ENCODE measurements at places on chromosomes 3 and 15.

DNA sequence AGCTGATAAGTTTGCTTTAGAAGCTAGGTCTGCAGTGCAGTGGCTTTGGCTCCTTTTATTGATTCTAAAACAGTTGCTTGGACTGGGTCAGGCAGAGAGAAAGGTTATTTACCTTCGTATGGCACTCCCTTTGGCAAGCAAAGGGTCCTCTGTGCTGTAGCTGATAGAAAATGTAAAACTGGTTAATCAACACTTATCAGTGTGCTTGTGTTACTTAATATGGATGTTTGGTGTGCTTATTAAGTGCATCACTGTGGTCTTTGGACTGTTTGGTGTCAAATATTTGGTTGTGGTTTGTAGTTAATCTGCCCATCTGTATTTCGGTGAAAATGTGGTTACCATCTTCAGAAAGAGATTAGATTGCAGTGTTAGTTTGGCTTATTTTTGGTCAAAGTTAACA is 16.0 kb downstream of the UBE2E2 start:
- no peak for DNase-seq

DNA sequence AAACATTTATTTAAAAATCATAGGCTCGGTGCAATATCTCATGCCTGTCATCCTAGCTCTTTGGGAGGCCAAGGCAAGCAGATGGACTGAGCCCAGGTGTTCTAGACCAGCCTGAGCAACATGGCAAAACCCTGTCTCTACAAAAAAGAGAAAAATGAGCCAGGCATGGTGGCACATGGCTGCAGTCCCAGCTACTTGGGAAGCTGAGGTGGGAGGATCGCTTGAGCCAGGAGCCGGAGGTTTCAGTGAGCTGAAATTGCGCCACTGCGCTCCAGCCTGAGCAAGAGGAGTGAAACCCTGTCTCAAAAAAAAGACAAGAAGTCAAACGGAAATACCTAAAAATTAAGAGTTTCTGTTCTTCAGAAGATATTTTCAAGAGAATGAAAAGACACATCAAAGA is 122.3 kb downstream of the RSL24D1 start:
- no peak for DNase-seq

DNA sequence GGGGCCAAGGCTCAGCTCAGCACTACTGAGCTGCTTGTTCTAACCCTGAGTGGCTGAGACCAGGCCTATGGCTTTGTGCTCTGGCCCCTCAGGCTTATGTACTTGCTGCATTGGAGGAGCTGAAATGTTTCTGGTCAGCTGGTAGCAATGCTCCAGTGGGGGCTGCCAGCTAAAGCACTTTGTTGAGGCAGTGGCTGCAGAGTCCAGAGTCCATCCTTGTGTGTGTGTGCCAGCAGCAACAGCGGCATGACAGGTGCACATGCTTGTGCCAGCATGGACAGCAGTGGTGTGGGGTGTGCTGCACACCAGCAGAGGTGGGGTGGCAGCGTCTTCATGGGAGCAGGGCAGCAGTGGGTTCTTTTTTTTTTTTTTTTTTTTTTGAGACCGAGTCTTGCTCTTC is 169.1 kb downstream of the VPS8 start:
- DNase-seq, result no peak

DNA sequence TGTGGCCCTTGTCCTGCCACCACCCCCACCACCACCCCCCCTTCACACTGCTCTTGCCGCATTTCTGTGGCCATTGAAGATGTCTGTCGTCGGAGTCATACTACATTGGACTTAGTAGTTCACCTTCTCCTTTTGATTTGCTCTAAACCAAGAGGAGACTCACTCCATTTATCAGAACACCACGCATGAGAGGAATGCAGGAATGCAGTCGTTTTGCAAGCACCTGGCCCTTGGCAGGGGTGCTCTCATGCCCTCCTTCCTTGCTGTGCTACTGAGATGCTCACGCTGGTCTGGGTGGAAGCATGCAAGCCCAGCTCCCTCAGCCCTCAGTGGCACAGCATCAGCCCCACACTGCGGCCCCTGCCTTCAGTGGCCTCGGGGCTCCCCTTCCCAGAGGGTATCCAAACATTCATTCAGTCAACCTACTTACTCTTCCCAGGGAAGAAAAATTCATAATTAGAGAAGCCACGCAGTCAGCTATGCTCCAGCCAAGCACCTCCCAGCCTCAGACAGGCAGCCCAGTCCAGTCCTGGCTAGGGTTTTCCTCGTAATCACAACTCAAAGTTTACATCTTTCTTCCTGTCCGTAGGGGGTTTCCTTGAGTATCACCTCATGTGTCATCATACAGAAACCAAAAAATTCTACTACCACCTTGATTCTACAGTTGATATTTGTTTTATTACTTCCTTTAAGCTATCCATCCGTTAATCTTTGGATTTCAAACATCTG is 520.0 kb downstream of the GABRG3 start:
- DNase-seq, result peak; percentile 55

DNA sequence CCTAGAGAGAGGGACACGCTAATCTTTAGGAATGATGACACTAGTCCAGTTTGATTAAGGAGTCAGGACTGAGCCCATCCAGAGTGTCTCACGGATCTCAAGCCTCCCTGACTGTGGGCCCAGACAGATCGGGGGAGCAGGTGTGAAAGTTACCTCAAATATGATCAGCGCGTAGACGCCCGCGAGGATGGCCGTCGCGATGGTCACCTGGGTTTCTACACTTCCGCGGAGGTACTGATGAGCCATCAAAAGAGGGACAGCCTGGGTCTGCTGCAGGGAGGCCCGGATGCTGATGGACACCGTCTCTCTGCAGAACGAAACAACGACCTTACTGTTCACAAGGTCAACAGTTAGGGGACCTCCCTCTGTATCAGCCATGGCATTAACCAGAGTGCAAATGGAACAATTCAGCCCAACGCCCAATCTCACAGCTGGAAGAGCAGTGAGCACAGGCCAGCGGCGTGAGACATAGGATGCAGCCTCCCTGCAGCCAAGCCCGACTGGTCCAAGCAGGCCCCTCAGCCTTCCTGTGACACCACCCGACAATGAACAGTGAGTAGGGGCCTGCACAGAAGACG is 84.4 kb downstream of the OCA2 start:
- no peak for DNase-seq

DNA sequence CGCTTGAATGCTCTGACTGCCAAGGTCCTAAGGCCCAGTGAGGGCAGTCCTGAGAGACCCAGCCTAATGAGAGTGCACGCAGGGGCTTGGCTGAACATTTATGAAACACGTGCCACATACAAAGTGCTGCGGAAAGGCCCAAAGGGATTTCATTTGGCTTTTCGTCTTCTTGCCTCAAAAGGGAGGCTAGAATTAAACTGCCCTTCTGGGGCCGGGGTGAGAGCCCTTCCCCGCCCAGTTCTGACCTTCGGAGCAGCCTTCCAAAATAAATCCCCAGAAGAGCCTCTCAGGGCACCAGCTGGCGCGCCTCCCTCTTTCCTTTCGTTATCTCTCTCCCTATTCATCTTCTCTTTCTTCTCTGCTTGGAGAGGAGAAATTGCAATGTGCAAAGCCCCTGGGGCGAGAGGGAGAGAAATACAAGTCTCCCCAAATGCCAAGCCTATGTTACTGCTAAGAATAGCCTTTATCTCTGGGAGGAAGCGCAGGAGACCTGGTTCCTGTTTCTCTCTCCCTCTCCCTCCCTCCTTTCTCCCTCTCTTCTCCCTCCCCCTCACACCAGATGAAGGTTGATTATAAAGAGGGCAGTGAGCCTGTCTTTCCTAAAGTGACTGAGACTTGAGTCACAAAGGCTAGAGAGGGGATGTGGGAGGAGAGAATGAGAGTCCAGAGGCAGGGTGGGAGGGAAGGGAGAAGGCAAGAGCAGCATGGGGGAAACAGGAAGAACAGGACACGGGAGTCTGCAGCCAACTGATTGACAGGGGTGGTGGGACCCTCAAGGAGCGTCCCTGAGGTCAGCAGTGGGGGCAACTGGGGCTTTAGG is 36.7 kb upstream of the NDUFB4 start:
- peak; percentile 50 for DNase-seq

GRCh38 chr15:54681584-54681983 is 515.2 kb downstream of the RSL24D1 start:
- no peak for DNase-seq

DNA sequence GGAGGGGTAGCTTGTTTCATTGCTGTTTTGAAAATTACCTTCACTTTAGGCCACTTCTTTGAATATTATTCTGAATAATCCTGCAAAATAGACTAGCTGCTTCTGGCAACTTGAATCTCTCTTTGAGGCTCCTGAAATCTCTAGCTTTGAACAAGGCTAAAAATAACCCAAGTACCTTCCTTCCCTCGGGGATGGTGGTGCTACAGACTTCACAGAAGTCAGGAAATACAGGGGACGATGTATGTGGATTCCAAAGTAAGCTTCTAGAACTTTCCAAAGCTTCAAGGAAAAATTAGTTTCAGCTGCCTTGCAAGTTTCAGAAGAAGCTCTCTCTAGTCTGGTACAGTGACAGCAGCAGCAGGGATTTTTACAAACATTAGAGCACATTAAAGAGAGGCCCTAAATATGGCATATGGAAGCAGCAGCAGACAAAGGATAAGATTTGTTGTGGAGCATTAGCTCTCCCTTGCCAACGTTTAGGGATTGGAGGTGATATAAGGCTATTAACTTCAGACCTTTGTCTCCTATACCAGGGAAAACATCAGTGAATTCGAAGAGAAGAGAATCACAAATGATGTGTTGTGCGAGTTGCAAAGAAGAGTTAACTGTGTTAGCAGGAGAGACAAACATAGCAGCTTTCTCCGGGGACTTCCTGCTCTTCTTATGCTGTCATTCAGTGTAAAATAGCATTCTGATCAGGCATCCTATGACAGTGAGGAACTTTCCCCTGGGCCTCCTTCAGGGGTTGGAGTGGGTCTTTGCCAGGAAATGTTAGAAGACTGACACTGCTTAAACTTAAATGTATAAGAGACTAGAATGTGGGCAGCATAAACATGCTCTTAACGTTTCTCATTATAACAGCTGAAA is 783.0 kb upstream of the ARPP21 start:
- DNase-seq, result no peak

GRCh38 chr3:36992806-36993325 is at the start of gene EPM2AIP1:
EPM2AIP1 (minus strand) TSS chr3:36993131; CDS start chr3:36993077, 54 bp downstream.
- DNase-seq, result no peak

GRCh38 chr3:136672457-136672856 is 79.7 kb downstream of the STAG1 start:
- DNase-seq, result no peak

DNA sequence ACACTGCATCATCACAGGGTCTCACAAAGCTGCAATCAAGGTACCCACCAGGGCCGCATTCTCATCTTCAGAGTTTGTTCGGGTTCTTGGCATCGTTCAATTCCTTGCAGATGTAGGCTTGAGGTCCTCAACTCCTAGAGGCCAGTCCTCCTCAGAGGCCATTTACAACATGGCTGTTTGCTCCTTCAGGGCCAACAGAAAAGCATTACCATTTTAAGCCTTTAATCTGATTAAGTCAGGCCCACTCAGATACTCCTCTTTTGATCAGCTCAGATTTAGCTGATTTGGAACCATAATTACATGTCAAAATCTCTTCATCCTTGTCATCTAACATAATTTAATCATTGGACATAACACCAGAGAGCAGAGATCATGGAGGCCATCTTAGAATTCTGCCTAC is 55.4 kb downstream of the BFSP2 start:
- DNase-seq, result no peak

GRCh38 chr3:50303013-50303815 is at the start of gene HYAL1:
HYAL1 (minus strand) TSS chr3:50303574; CDS start chr3:50302956, 618 bp downstream.
- DNase-seq, result no peak

DNA sequence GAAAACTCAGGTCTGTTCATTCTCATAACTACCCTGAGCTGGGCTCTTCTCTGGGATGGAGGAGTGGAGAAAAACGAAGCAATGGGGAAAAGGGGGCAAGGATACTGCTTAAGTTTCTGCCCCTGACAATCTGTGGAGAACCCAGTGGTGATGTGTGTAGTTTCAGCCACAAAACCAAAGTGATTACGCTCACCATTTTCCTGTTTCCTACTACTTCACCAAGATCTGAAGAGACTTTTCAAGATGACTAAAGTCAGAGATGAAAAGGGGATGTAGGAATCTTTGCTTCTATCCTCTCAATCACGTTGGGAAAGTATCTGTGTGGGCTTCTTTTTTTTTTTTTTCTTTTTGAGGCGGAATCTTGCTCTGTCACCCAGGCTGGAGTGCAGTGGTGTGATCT is 8.3 kb upstream of the UBE2E1 start:
- DNase-seq, result no peak

GRCh38 chr3:9837701-9838582 is 5.9 kb downstream of the RPUSD3 start:
- no peak for DNase-seq

- no peak for DNase-seq
Observed at GRCh38 chr3:14957153-14957552, 9.8 kb downstream of the NR2C2 start.

GRCh38 chr15:93671387-93671943 is 559.9 kb upstream of the MCTP2 start:
- DNase-seq, result no peak

DNA sequence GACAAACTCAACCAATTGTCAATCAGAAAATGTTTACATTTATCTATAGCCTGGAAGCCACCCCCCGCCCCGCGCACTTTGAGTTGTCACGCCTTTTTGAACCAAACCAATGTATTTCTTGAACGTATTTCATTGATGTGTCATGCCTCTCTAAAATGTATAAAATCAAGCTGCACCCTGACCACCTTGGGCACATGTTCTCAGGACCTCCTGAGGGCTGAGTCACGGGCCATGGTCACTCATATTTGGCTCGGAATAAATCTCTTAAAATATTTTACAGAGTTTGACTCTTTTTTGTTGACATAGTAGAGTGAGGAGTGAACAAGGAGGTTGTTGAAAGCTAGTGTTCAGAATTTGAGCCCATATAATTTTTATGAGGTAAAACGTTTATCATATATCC is 6.5 kb downstream of the MCTP2 start:
- DNase-seq, result no peak

- DNase-seq, result peak; percentile 26
Observed at GRCh38 chr3:155302481-155302880, 9.0 kb upstream of the STRIT1 start.

GRCh38 chr15:22919171-22919570 is 61.0 kb downstream of the CYFIP1 start:
- no peak for DNase-seq

- no peak for DNase-seq
Observed at GRCh38 chr15:66933932-66934867, 131.2 kb upstream of the SMAD3 start.

DNA sequence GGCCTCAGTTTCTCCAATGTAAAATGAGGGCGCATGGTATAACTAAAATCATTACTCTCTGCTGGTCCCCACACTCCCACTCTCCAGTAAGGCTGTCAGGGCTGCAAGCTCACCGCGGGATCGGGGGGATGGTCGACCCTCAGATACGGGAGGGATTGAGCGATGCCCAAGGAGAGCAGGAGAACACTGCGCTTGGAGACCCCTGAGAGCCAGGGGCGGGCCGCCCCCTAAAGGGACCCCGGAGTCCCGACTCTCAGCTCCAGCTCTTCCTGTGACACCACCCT is 713 bp upstream of the PLEKHO2 start:
- no peak for DNase-seq

- DNase-seq, result no peak
Observed at GRCh38 chr3:17964108-17964507, 221.7 kb upstream of the TBC1D5 start.
